ENCODE measurements at places on chromosomes 12 and 14.

GRCh38 chr12:97046901-97047300 is 139.8 kb downstream of the NEDD1 start:
- no peak for DNase-seq

DNA sequence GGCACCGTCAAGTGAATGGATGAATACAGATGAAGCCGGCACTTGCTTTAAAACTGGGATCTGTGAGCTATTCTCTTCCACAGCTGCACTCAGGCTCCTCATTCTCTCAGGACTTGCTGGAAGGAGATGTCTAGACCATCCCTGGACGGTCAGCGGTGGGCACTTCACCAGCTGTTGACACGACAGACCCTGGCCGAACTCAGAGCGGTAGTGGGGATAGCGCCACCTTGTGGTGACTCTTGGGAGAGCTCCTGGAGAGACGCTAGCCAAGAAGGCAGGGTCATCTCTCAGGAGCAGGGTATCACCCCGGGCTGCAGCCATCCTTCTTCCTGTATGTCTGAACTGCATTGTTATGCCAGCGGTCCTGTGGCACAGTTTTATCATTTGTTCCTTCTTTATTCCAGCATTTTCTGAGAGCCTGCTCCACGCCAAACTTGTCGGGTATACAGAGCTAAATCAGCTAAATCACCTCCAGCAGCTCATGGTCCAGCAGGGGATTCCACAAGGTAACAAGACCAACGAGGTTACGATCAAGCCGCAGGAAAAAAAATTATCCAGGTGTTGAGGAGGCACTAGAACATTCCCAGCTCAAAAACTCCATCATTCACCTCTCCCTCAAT is 10.0 kb downstream of the WNT1 start:
- peak; percentile 55 for DNase-seq

DNA sequence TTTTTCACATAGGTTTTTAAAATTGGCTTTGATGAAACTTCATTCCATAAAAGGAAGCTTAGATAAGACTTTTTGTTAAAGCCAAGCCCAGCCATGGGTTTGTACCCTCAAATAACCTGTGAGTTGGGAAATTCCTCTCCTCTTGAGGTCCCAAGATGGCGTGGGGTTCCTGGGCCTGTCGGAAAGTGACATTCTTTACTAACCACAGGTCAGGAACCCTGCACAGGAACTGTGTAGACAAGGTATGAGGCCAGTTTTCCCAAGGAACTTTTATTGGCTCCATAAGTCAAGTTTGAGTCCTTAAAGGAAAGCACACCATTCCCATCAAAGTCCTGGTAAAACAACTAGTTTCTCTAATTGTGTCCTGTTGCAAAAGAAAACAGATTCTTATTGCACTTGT is 65.0 kb upstream of the AMN start:
- peak; percentile 28 for DNase-seq

GRCh38 chr14:24327303-24327702 is 7.6 kb downstream of the ADCY4 start:
- DNase-seq: no peak

DNA sequence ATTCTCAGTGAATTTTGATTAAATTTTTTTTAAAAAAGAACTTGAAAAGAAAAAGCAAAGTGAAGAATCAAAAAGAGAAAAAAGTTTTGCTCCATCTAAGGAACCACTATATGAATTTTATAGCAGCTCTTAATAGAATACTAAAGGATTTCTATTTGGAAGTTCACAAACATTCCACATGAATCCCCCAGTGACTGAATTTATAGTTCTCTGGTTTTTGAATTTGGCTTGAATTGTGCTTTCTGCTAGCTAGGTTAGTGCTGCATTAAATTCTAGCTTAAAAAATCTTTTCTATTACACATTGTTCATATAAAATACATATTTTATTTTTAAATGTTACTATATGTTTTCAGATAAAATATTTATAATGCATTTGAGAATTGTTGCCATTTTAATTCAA is 675.4 kb downstream of the RERGL start:
- no peak for DNase-seq

GRCh38 chr14:22233377-22233776 is 355.6 kb downstream of the DAD1 start:
- DNase-seq: no peak

DNA sequence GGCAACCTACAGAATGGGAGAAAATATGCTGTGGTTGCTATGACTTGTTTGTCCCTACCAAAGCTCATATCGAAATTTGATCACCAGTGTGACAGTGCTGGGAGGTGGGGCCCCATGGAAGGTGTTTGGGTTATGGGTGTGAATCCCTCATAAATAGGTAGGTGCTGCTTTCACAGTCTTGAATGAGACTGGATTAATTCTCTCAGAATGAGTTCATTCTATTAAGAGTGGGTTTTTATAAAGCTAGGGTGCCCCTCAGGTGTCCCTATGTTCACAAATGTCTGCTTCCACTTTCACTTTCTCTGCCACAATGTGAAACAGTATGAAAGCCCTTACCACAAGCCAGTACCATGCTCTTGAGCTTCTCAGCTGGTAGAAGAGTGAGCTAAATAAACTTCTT is 133.5 kb downstream of the CPNE8 start:
- peak; percentile 9 for DNase-seq

DNA sequence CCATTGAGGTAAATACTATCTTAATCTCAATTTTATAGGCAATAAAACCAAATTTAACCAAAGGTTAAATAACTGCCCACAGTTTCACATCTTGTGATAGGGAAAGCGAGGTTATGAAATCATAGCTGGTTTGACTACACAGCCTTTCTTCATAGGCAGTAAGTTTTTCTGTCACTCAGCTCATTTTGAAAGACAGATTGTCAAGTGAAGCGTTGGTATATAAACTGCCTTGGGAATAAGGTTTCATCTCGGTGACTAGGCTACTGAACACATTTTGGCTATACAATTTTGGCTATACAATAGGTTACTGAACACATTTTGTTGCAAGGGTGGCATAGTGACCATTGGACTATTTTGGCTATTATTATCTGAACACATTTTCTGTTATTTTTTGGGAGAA is 793.7 kb downstream of the TRHDE start:
- DNase-seq: no peak

DNA sequence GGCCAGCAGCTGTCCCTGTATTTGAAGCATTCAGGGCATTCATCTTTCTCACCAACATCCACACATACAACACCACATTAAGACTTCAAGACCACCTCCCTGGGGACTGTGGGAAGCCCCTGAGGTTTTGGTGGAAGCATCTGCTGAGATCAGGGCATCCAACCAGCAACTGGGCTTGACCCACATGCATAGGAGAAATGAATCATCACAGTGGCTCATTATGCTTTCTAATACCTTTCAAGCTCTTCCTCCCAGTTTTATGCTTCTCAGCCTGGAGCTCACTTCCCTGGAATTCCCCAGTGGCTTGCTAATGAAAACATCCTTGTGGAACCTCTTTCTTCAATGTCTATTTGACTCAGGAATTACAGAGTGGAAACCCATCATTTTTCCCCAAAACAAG is 21.4 kb upstream of the CMKLR1 start:
- no peak for DNase-seq

All from cardiac fibroblast (primary cell).